Tibial artery (tissue), 4 donors: ENCODE measurements at places on chromosomes 13 and 19.

DNA sequence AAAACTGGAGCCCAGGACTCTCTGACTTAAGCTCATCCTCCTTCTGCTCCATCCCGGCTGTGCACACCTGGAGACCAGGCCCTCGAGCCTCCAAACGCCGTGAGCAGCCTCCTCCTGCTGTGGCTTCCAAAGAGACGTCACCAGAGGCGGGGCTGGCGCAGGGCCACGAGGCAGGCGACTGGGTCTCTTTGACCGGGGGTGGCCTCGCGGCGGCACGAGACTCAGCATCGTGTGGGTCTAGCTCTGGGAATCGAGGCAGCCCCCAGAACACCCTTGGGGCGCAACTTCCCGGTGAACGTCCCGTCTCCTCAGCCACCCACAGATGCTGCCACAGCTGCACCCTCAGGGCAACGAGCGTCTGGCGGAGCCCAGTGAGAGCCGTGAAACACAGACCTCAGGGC, 22.8 kb downstream of the RASA3 start:
- peak; percentile 69 for DNase-seq

DNA sequence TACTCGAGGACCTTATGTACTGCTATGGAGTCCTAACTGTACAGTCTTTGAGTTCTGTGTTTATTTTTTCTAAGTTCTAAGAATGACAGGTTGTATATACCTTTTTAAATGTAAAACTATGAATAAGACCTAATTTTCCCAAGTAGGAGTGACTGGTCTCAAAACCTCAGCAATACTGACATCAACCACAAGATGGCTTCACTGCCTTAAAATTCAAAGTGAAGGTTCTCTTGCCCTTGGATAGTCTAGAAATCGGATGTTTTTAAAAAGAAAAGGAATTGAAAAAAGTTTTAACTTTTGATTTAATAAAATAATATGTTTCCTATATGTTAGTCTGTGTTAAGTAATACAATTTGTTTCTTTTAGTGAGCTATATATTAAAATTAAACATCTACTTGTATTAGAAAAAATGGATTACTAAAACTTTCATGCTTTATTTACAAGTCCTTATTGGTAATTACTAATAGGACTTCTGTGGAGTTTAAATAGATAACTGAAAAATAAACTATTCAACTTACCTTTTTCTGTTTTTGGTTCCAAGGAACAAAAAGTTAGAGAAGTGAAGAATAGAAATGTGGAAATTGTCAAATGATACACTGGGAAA, 52.0 kb downstream of the TDRD3 start:
- no peak for DNase-seq

DNA sequence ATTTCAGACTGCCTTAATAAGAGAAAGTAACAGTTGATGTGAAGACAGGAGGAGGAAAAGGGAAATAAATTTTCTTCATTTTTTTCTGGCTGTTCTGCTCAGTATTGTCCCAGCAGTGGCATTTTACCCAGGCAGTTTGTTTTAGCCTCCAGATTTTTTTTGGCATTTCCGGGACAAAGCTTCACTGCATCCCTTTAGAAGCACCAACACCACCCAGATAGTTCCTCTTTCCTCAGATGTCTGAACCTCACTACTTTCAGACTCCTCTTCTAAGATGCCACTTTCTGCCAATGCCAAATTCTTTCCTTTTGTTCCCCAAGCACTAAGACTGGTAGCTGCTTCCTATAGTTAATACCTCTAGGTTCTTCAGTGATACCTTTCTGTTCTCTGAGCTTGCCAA, 480.1 kb upstream of the SLC10A2 start:
- no peak for DNase-seq

DNA sequence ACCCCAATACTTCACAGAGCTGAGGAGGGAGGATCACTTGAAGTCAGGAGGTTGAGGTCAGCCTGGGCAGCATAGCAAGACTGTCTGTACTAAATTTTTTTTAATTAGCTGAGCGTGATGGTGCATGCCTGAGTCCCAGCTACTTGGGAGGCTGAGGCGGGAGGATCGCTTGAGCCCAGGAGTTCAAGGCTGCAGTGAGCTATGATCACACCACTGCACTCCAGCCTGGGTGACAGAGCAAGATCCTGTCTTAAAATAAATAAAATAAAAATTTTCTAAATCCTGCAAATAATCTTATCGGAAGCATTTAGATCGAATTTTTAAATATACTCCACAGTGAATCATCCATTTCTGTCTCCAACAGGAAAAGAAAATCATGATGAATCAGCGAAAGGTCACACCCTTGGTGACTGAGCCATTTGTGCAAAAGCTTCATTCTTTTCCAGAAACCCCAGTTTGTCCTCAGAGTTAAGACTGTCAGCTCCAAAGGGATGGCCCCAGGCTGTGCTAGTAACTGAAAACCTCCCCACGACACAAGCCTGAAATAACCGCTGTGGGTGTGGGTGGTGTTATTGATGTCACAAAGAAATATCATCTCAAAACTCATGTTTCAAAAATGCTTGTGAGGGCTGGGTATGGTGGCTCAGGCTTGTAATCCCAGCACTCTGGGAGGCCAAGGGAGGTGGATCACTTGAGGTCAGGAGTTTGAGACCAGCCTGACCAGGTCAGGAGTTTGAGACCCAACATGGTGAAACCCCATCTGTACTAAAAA, 167.6 kb downstream of the PTPRS start:
- peak; percentile 58 for DNase-seq

DNA sequence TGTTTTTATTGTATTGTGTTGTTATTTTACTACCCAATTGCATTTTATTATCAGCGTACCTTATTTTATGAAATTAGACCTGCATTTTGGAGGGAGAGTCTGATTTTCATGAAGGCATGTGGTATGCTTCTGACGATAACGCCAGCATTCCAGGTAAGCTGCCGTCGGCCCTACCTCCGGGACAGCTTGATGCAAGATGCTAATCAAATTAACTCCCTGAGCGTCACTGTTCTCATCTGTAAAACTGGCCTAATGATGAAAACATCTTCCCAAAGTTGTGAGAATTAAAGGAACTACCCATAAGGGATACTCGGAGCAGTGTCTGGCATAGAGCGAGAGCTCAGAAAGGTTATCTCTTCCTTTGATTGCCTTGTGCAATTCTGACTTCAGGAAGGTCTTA, 12.9 kb upstream of the LAIR2 start:
- no peak for DNase-seq

- DNase-seq: peak; percentile 80
These were observed 848 bp upstream of the NECTIN2 start for GRCh38 chr19:44845286-44845611.
